ENCODE measurements at places on chromosomes 2 and 18.

DNA sequence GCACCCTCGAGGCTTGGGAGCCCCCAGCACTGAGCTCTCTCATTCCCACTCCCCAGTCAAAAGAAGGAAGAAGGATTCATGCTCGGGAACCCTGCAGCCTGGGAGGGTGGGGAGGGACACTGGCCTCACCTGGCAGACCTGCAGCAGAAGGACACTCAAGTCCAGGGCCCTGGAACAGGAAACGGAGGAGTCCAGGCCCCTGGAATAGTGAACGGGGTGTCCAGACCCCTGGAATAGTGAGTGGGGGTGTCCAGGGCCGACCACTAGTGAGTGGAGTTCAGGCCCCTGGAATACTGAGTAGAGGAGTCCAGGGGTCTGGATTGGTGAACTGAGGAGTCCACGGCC is 292.5 kb downstream of the NDUFA10 start:
- no peak for DNase-seq

GRCh38 chr2:181812106-181812743 is 79.3 kb upstream of the ITPRID2 start:
- peak; percentile 16 for DNase-seq

DNA sequence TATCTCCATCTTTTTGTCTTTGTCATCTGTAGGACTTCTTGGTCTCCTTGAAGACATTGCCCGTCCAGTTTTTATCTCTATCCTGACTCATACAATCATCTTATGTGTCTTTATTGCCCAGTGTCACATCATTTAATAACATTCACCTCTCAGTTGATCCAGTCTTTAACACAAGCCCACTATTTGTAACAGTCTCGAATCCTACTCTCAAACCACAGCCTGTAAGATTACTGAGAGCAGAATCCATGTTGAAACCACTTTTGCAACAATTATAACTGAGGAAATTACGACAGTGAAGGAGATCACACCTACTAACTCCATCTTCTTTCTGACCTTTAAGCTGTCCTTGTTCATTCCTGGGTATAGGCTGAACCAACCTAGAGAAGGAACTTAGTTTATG is 1206.0 kb upstream of the ZEB2 start:
- DNase-seq: no peak

GRCh38 chr2:148613231-148614013 is 31.1 kb upstream of the EPC2 start:
- no peak for DNase-seq

- DNase-seq: no peak
Measured at GRCh38 chr18:63368611-63369010, 1.6 kb upstream of the KDSR start.

DNA sequence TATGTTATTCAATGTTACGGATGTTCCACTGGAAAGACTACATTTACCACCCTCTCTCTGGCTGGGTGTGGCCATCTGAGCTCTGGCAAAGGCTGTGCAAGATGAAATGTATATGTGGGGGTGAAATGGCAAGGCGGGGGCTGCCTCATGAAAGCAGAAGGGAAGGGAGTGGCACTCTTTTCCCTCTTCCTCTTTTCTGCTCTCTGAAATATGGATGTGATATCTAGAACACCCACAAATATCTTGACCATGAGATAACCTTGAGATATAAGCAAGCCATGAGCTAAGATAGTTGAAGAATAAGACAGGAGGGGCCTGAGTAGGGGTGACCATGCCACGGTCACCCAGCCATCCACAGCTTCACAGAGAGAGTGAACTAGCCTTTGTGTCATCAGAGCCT is 367.8 kb upstream of the ID2 start:
- DNase-seq: peak; percentile 91

GRCh38 chr2:162029287-162029901 is 44.6 kb downstream of the DPP4 start:
- no peak for DNase-seq

- no peak for DNase-seq
Measured at GRCh38 chr2:227870710-227871374, 589 bp upstream of the DAW1 start.

- DNase-seq: no peak
Measured at GRCh38 chr2:99593692-99594427, 104.0 kb upstream of the REV1 start.

DNA sequence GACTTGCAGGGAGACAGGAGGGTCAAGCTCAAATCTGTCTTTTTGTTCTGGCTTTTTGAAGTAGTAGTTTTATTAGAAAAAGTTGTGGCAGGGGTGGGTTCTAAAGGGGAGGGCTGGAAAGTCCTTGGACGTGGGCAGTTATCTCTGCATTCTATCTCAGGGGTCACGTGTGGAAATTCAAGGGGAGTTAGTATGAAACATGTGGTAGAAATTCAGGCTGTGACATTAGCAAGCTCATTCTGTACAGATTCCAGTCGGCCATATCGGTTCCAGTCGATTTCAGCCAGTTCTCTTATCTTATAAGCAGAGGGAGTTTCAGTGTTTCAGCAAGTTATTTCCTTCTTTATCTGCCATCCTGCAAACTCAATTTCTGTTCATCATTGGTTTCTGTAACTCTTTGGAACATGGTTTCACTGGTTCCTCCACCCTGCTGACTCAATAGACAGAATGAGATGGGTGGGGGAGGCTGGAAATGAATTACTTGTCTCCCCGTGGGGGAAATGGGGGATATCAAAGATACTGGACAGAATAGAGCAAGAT is 53.0 kb downstream of the RAB27B start:
- DNase-seq: no peak

- DNase-seq: peak; percentile 46
Measured at GRCh38 chr2:105344704-105345345, 7.5 kb downstream of the C2orf49 start.

- no peak for DNase-seq
Measured at GRCh38 chr18:62186499-62186773, 420 bp downstream of the PIGN start.

DNA sequence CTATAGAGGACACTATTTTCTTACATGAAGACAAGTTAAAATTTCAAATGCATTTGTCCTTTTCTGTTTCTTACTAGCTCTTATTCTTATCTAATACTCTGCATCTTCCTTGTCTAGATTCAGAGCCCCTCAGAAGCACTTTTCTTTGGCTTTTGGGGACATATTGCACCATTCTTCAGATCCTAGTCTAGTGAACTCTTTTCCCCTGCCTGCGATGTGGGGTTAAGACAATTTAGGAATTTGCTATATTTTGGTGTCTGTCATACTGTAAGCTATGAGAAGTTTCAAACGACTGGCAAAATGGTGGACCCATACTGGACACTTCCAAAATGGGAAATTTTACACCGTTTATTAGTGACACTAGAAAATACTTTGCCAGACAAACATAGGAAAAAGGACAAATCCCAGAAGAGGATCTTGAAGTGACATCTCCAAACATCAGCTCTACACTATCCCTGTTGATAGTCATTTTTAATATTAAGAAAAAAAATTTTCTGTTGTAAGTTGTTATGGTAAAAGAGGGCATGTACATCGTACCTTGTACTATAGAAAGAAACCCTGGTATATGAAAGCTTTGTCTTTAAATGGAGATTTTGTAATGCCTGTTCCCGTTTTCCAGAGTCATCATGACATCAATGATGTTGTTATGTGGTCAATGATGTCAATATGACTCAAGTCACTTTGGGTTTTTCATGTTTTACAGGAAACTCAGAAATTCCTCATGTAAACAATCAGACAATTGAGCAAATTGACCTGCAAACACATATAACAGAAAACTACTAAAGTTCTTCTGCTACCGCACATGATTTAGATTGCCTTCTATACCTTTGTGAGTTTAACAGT is 4.4 kb upstream of the KYNU start:
- DNase-seq: peak; percentile 96

DNA sequence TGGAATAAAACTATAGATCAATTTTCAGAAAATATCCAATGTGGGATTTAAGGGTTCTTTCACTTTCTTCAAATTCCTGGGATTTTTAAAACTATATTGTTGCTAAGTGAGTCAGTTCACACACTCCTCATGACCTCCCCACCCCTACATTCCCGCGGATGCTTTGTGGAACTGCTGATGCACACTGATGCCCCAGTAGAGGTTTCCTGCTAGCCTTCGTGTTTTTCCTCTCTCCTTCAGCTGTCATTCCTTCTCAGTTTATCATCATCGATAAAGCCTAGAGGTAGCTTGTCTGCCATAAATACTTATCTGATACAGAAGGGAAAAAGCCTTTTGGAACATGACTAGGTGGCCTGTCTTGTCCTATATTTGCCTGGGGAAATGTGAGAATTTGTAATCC is 67.4 kb upstream of the GALNT5 start:
- DNase-seq: no peak

DNA sequence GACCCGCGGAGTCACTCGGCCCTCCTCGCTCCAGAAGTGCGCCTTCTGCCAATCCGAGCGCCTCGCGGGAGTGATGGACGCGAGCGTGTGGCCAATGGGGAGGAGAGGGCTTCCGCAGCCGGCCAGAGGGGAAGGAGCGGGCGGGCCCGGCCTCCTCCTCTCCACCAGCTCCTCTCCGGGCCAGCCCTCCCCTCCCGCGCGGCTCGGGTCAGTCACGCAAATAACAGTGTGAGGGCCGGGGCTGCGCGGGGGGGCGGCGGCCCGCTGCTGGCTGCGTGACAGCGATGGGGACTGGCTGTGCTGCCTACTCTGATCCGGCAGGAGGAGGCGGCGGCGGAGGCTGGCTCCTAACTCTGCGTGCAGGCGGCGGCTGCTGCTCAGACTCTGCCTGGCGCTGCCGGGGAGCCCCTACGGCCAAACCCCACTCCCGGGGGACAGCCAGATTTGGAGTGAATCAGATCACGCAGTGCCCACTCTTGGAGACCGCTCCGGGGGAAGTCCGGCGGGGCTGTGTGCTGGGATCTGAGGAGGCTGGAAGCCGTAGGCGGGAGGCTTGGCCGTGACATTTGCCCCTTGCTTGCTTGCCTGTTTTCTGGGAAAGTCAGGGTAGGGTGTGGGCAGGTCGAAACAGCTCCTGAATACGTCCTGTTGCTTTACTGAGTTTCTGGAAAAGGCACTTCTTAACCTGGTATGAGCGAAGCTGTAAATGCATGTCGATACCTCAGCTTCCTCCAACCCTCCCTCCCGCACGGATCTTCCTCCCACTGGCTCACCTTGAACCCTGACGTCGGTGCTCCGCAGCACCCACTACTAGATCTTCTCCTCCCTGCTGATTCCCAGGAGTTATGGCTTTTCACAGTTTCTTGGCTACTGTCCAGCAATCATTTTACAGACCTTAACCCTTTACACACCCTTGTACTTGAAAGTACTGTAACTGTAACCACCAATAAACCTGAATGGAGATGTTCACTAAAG is 97.9 kb upstream of the SERTAD2 start:
- peak; percentile 71 for DNase-seq

- no peak for DNase-seq
Measured at GRCh38 chr2:190553254-190553653, 18.7 kb upstream of the NEMP2 start.

DNA sequence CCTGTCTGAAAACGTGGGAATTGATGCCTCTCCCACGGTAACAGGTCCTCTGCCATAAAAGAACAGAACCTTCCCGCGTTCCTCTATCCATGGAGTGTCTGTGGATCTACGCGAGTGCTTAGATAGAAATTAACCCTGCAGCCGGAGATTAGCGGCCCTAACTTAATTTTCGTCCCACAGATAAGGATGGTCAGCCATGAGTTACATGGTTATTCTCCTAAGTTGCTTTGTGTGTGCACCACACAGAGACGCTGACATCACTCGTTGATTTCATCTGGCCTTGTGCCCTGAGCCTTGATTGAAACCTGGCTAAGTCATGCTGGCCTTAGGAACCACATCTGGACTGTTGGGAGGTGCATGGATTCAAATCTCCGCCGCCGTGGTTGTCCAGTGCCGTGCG is 132.1 kb downstream of the GBX2 start:
- no peak for DNase-seq

- DNase-seq: no peak
Measured at GRCh38 chr18:45549290-45549689, 66.0 kb upstream of the SLC14A2 start.

GRCh38 chr2:162330881-162331280 is 12.4 kb upstream of the IFIH1 start:
- no peak for DNase-seq

DNA sequence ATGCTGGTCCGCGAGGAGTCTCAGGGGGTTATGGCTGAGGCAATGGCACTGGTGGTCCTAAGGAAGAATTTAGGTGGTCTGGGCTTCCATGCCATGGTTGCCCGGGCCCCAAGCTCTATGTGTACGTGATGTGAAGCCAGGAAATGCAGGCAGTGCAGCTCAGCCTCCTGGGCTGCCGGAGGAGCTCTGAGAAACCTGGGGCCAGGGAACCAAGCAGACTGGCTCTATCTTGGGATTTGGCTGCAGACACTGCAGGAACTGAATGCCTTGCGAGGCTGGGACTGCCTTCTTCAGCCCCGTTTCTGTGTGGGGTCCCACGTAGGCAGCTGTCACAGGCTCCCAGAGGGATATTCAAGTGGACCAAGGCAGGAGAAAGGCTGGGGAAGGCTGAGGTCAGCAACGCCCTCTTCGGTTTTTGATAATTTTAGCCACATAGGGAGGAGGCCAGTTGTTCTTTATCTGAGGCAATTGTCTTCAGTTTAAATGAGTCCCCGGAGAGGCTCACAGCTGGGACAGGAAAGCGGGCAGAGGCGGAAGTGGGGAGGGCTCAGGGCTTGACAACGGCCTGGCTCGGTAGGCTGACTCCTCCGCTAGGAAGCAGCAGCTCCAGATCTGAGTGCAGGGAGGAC is 77.7 kb downstream of the RHOB start:
- no peak for DNase-seq

DNA sequence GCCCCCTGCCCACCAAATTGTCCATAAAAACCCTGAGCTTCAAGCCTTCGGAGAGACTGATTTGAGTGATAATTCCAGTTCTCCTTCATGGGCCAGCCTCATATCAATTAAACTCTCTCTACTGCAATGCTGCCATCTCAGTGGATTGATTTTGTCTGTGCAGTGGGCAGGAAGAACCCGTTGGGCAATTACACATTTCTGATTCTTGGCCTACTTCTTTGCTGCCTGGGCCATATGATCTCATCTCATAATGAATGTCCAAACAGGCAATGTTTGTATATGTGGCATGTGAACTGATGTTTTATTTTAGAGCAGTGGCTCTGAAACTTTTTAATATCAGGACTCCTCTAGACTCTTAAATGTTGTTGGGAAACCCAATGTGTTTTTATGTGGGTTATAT is 101.2 kb upstream of the SLC38A11 start:
- no peak for DNase-seq

GRCh38 chr2:48707466-48707865 is 48.1 kb downstream of the LHCGR start:
- DNase-seq: no peak

DNA sequence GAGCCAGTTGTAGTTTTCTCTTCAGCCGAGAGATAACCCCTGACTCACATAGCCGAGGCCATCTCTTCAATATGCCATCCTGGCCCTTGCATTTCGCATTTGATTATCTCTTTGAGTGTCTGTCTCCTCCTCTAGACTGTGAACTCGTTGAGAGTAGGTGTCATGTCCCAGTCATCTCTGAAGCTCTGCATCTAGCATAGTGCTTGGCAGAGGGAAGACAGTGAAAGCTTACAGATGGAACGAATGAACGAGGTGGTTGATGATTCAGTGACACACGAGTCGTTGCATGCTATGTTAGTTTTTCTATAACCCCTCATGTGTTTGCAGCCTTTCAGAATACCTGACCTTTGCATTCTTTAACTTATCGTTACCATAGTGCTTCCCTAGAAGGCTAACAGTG is 59.9 kb upstream of the CYRIA start:
- DNase-seq: no peak

Measured in inflammatory macrophage treated with lipopolysaccharide for 1 hour (primary cell).